ENCODE measurements at places on chromosomes 2 and 18. TPM values are rescaled to one million over a fixed set of nuclear protein-coding genes. Genes with fewer than 3 reads are reported as not detected.

GRCh38 chr2:43469094-43469493, 126.7 kb downstream of the THADA start:
- no peak for DNase-seq

The HOXD3 gene
- total RNA-seq = not detected

GRCh38 chr2:38066421-38067115, 9.4 kb downstream of the CYP1B1 start:
- DNase-seq = no peak

DNA sequence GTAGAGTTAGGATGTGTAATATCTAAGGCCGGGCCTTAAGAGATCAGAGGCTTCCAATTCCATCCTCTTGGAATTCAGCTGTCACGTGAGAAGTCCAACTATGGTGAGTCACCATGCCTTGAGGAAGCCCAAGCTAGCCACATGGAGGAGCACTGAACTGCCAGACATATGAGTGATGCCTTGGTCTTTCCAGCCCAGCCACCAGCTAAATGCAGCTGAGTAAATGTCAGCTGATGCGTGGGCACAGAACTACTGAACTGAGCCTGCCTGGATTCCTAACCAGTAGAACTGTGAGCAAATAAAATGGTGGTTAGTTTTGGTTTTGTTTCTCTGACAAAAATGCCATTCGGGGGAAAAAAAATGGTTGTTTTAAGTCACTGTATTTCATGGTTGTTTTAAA, 153.7 kb upstream of the SERTAD2 start:
- DNase-seq = no peak

DNA sequence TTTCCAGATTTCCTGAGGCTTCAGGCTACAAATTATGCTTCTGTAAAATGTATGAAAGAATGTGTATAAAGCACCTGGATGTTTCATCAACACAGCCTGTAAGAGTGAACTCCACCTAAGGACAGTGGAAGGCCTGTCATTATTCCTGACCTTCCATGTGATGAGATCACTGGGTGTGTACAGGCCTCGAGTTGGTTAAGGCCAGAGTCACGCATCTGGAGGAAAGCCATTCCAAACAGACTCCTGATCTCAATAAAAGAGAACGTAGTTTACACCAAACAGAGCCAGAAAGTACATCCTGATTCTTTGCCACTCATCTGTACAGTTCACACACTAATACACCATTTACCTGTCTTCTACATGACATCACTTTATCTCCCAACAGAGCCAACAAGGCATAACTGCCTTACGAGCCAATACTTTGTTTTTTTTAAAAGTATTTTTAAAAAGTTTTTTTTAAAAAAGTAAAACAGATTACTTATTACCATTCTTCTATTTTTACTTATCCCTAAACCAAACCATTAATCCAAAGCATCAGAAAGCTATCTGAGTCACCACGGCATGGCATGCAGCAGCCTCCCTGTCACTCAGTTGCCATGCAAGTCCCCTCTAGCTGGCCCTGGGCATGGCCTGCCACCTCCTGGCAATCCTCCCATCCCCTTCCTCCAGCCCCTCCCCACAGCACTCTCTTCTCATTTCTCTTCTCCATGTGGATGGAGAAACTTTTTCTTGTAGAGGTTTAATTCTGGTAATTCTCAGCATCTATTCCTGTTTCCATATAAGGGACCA, 78.8 kb upstream of the TFCP2L1 start:
- DNase-seq = no peak

The REG1A gene
- not detected for total RNA-seq

The ACADL gene
- not detected for total RNA-seq

- DNase-seq = no peak
Measured at GRCh38 chr2:164617466-164617865, 3.8 kb downstream of the GRB14 start.

The PKDCC gene
- 164 TPM for total RNA-seq

DNA sequence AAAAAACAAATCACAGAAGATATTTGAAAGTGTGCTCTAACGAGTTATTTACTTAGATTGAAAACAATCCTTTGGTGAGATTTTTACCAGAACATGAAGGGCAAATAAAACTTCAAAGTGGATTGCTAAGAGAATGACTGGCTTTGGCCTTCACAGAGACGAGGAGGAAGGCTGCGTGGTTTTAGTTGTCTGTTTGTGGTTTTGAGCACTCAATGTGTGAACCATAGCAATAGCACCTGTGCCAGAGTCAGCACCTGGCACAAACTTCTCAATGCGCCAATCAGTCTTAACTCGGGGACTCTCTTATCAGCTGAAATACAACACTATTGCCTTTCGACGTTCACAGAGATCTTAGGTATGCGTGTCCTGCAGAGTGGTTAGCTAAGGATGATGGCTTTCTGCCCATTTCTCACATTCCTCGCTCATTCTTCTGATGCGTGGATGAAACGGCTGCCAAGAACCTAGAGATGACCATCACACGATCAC, 70.0 kb downstream of the MBP start:
- DNase-seq = no peak
